ENCODE measurements at places on chromosomes 12 and 14. TPM values are rescaled to one million over a fixed set of nuclear protein-coding genes. Genes with fewer than 3 reads are reported as not detected.

The TSPAN19 gene
- total RNA-seq, result not detected

The TSPAN11 gene
- 1.5 TPM for total RNA-seq

The LRP10 gene
- total RNA-seq, result 97.8 TPM

The LRTM2 gene
- not detected for total RNA-seq

The PROX2 gene
- not detected for total RNA-seq

The PLCZ1 gene
- total RNA-seq, result not detected

The CPNE6 gene
- total RNA-seq, result not detected

The GPR65 gene
- total RNA-seq, result not detected

The VCPKMT gene
- 12.2 TPM for total RNA-seq

The ARID2 gene
- 79.1 TPM for total RNA-seq

The DEPDC4 gene
- not detected for total RNA-seq

The PNP gene
- 83.4 TPM for total RNA-seq

The C1S gene
- total RNA-seq, result 62.6 TPM

All from suprapubic skin (tissue), 4 donors.